ENCODE measurements at places on chromosomes 16 and 17. TPM values are rescaled to one million over a fixed set of nuclear protein-coding genes. Genes with fewer than 3 reads are reported as not detected.

APOBR gene
- 0.05 TPM for total RNA-seq

SPOP gene
- 144 TPM for total RNA-seq

GRCh38 chr17:73878923-73879322 lies 234.7 kb upstream of the SDK2 start:
- DNase-seq, result no peak

- DNase-seq, result no peak
Measured at GRCh38 chr16:12794486-12795387, 8.9 kb downstream of the CPPED1 start.

DRC3 gene
- total RNA-seq, result 2.5 TPM

AMZ2 gene
- 41.8 TPM for total RNA-seq

DNA sequence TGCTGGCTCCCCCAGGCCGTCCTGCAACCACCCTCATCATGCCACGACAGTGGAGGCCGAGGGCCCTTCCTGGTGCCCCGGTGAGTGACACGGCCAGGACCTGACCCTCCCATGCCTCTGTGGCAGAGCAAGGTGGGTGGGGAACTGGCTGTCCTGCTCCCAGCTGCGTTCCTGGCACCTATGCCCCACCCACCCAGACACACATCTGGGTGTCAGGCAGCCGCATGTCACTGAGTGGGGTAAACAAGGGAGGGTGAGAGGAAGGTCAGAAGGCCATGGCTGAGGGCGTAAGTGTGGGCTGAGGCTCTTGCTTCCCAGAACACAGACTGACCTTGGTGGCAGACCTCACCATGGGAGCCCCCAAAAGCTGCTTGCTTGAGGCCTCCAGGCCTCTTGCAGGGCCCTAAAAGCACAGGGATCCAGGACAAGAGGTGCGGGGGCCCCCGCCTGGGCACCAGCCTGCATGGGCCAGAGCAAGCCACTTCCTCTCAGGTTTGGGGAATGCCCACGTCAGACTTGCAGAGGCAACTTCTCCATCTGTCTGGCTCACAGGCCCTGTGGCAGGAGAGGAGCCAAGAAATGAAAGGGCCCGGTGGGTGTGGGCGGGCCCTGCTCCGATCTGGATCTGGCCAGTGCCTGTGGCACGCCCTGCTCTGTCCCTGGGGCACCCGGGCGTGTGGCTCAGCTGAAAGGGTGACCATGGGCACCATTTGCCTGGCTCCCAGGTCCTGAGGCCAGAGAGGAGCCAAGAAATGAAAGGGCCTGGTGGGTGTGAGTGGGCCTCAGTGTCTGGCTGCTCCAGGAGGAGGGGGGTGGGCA lies 3.9 kb upstream of the CCDC57 start:
- DNase-seq, result peak; percentile 57

SEPTIN1 gene
- total RNA-seq, result not detected

- no peak for DNase-seq
Measured at GRCh38 chr17:75103601-75104554, 5.9 kb upstream of the ARMC7 start.

DNA sequence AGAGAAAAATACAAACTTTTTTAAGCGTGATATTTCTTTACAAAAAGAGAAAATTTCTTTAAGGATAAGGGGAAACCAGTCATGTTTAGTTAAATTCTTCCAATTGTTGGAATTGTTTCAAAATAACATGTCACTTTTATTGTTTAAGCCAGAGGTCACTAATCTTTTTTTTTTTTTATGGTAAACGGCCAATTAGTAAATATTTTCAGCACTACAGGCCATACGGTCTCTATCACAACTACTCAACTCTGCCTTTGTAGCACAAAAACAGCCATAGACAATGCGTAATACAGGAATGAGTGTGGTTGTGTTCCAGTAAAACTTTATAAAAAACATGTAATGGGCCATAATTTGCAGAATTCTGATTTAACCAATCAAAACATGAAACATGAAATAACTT lies 401.4 kb downstream of the GRIN2A start:
- DNase-seq, result no peak

GRCh38 chr17:63647065-63647725 lies 25.0 kb downstream of the MAP3K3 start:
- DNase-seq, result no peak

- no peak for DNase-seq
Measured at GRCh38 chr17:32489320-32490100, 2.7 kb downstream of the CDK5R1 start.

GRCh38 chr17:32869345-32870026 lies 7.4 kb downstream of the MYO1D start:
- peak; percentile 50 for DNase-seq

- no peak for DNase-seq
Measured at GRCh38 chr17:10001306-10001873, 96.3 kb upstream of the RCVRN start.

GRCh38 chr17:15262291-15263205 lies 2.6 kb downstream of the PMP22 start:
- peak; percentile 74 for DNase-seq

DNA sequence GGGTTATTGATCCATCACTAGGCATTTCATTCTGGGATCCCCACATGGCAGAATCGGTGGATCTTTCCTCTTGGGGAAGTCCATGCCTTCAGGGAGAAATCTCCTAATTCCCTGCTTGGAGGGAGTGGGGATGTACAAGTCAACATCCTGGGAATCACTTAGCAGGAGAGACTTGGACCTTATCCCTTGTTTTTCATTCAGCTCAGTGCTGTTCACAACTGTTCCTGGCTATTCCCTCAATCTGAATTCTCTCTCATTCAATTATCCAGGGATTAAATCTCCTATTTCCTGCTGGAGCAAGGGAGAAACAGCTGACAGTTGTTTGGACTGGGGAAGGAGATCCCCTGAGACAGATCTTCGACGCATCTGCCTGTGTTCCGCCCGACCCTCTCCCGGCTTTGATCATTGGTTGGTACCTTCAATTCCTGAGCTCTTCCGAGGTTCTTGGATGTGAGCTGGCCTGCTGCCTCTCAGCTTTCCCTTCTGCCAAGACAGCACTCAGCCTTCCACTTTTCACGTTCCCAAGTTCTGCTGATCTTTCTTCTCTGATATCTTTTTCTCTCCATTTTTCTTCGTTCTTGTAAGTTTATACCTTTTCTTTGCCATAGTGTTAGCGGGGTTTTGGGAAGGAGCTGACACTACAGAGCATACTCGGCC lies 115.4 kb upstream of the GNAO1 start:
- DNase-seq, result no peak

GRCh38 chr17:52106638-52107261 lies 51.8 kb downstream of the CA10 start:
- DNase-seq, result peak; percentile 44

- no peak for DNase-seq
Measured at GRCh38 chr17:7697828-7698588, 7.0 kb upstream of the EFNB3 start.

GRCh38 chr17:82592767-82593589 lies 55.3 kb downstream of the WDR45B start:
- peak; percentile 71 for DNase-seq

CD300LB gene
- total RNA-seq, result not detected

DNA sequence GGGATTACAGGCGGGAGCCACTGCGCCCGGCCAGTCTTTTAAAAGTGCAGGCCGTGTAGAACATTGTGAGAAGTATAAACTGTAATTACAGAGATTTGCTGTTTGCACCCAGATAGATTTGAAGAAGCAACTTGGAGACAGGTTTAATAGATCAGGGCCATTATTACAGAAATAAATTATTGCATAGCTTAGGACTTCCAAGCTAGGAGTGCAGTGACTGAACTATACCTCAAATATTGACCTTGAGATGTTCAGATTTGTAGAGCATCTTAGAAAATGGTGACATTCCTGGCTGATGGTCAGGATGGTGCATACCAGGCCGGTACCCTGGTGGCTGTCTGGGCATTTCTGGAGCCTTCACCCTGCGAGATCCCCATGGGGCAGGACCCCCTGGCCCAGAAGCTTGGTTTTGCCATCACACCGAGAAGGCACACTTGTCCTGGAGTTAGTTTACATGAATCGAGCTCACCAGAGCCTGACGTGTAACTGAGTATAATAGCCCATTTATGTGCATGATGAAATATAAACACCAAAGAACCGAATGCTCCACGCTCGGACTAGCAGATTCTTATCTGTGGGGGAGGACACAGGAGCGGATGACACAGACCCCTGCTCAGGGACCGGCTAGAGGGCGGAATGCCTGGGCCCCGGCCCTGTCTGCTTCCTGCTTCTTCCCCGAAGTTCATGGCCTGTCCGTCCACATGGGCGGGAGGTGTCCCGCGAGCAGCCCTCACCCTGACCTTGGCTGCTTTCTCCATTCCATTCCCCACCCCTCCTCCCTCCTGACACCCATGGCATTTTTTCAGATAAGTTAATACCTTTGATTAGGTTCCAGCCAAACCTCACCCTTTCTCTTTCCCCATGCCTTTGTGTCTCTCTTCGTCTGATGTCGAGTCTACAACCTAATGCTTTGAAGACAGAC lies 32.1 kb downstream of the CCDC40 start:
- peak; percentile 52 for DNase-seq

GRCh38 chr17:10768750-10769251 lies 35.1 kb downstream of the TMEM238L start:
- peak; percentile 7 for DNase-seq

DNA sequence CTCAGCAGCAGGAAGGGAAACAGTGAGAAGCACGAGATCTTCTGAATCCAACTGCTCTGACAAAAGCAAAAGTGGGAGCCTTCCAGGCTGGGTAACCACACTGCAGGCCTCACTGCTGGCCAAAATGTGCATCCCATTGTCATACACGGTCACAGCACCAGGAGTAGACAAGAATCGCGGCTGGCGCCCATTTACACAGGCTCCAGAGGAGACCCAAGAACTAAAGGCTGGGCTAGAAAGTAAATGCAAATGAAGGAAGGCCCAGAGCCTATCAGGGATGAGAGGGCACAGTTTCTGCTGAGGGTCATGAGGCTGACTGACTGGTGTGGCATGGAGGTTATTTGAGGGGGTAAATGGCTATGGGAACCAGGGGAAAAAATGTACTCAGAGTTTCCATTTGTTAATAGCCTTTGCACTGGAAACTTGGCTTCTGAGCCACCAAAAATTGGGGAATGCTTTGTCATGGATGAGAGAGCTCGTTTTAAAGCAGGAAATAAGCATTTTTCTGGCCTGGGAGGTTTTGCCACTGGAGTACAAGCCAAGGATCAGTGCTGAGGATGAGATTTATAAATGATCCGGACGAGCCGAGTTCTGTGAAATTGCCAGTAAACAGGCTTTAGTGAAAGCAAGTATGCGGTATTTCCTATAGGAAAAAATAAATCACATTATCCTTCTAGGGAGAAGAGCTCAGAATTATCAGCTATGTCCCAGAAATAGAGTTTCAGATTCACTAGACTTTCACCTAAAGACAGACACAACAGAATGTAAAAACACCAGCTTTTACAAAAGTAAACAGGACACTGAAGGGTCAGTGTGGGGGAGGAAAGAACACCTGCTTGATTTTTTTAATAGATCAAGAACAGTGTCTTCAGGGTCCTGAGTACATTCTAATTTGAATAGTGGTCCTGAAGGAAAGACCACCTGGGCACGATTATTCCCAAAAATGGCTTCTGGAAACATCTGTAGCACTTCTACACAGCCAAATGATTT lies 66.9 kb upstream of the GSG1L start:
- peak; percentile 17 for DNase-seq

CCL7 gene
- not detected for total RNA-seq

SSTR5 gene
- 0.17 TPM for total RNA-seq

DNA sequence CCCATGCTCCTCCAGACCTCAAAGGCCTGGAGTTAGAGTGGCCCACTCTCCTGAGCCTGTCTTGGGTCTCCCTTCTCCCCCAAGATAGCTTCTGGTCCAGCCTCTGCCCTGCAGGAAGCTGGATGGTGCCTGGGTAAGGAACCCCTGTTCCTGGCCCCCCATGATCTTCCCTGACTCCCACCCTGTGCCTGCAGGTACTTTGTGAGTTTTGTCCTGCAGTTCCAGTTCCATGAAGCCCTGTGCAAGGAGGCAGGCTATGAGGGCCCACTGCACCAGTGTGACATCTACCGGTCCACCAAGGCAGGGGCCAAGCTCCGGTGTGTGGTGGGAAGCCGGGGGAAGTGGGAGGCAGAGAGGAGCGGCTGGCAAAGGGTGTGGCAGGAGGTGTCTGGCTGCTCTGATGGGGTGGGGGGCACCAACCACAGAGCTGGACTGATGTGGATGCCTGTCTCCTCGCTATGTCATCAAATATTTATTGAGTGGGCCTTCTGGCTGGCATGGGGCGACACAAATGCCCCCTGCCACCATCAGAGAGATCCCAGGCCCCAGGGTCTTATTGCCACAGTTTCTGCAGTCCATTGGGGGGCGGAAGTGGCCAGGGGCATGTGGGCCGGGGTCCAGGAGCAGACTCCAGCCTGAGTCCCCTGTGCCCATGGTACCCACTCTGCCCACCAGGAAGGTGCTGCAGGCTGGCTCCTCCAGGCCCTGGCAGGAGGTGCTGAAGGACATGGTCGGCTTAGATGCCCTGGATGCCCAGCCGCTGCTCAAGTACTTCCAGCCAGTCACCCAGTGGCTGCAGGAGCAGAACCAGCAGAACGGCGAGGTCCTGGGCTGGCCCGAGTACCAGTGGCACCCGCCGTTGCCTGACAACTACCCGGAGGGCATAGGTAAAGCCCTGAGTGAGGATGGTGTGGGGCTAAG lies 7.1 kb downstream of the ACE start:
- no peak for DNase-seq

DNA sequence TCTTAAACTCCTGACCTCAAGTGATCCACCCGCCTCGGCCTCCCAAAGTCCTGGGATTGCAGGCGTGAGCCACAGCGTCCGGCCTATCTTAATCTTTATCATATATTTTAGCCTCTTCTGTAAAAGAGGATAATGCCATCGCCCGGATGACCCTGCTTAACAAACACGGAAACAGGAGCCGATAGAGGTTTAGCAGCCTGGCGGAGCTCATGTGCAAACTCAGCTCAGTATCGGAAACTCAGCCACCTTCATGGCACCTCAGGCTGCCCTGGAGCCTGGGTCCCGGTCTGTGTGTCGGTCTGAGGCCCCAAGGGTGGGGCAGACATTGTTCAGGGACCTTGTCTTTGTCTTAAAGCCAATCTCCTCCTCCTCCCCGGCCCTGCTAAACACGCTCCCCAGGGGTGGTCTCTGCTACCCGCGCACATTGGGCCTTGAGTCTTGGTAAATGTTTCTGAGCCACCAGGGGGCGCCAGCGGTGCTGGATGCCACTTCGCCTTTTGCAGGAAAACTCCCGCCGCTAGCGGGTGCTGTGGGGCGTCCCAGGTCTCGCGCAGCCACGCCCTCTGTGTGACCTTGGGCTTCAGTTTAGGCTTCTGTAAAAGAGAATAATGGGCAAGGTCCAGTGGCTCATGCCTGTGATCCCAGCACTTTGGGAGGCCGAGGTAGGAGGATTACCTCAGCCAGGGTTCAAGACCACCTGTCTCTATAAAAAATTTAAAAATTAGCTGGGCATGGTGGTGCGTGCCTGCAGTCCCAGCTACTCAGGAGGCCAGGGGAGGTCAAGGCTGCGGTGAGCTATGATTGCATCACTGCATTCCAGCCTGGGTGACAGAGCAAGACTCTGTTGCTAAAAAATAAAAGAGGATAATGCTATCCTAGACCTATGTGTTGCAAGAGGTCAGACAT lies 2.7 kb downstream of the CETP start:
- DNase-seq, result peak; percentile 90

- peak; percentile 95 for DNase-seq
Measured at GRCh38 chr16:53435066-53435688, 906 bp downstream of the RBL2 start.

TBC1D3 gene
- total RNA-seq, result not detected

- DNase-seq, result no peak
Measured at GRCh38 chr17:828761-829160, 46.6 kb downstream of the MRM3 start.

EXOC3L1 gene
- total RNA-seq, result 45.8 TPM

Data from dermis blood vessel endothelial cell (primary cell).